Choroid plexus epithelial cell (primary cell): ENCODE measurements at places on chromosomes 4 and X.

- no peak for DNase-seq
Observed at GRCh38 chr4:185138161-185138560, 4.9 kb upstream of the SLC25A4 start.

DNA sequence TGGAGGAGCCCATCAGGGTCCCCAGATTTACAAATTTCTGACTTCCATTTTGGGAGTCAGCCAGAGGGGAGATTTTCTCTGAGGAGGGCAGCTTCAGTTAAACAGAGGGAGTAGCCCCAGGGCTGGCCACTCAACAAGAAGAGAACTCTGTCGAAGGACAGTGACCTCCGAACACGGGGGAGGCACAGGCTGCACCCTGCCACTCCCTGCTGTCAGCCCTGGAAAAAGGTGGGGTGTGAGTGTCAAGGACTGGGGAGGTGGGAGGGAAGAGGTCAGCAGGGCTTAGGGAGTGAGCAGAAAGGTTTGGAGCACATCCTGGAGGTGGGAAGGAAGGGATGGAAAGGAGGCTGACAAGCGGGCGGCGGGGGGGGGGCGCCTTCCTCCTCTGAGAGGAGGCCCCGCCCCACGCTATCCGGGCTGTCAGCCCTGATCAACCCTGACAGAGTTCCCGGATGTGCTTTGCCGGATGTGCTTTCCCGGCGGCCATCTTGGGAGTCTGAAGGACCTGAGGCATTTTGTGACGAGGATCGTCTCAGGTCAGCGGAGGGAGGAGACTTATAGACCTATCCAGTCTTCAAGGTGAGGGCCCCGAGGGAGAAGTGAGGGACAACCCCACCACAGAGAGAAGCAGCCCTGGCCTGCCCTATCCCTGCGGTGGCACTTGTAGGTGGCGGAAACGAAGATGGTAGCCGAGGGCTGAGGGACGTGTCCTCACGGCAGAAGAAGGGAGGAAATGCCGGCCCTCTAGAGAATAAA, at the start of gene MAGEC1:
Gene MAGEC1, plus strand, starts transcription at position 495 of the 756 bp plus-strand sequence. CDS start 1,179 bp downstream, outside the sequence.
- DNase-seq: no peak

- no peak for DNase-seq
Observed at GRCh38 chrX:72114306-72114705, 17.4 kb downstream of the RTL5 start.

DNA sequence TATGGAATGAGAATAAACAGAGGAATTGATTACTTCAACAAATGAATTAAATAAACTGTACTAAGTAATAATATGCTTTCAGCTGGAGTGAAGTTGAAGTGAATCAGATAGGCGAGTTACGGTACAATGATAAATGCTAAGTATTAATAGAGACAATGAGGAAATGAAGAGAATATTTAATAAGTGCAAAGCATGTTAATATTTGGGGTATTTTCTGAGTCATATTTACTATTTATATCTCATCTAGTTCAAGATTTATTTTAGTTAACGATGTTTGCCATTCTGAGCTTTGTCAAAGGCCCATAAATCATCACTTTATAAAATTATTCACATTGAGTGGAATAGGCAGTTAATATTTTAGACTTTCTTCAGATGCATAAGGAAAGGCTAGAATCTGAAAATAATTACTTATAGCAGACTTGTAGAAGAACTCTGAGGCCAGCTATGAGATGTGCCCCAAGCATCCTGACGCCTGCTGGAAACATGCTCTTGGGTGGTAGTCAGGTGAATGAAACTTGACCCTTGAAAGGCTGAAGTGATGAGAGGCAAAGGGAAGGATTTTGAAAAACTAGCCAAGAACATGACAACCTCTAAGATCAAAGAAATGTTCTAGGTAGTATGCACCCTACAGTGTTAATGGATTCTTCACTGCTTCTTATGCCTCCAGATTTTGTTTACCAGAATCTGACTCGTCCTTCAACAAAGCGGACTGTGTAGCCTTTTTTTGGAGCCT, 133.8 kb upstream of the STIM2 start:
- peak; percentile 26 for DNase-seq

DNA sequence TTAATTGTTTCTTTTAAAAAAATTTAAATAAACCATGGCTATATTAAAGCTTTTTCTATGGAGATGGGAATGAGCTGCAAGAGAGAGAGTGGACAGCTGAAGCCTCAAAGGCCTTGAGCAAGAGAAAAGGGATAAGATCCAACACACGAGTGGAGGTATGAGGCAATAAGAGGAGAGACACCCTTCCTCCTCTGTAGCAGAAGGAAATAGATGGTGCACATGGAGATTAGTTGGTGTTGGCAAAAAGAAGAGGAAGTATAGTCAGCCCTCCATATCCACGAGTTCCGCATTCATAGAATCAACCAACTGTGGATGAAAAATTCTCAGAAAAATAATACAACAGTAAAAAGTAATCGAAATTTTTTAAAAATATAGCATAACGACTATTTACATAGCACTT, 3.2 kb downstream of the CXorf38 start:
- DNase-seq: peak; percentile 66

DNA sequence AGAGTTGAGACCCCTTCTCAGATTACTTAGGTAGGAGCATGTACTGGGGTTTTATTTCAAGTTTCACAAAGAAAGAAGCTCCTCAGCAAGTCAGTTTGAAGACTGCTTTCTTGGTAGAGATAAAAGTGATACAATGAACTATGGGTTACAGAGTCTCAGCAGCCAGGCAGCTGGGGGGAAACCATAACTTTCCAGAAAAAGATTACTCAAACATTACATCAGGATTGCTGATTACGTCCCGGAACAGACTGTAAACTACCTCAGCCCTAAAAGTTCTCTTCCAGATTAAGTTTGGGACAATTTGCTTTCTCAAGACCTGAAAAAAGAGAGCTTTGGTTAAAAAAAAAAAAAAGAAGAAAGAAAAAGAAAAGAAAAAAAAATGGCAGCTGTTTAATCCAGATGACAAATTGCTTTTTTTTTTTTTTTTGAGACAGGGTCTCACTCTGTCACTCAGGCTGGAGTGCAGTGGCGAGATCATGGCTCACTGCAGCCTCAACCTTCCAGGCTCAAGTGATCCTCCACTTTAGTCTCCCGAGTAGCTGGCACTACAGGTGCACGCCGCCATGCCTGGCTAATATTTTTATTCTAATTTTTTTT, 16.6 kb downstream of the SAT1 start:
- DNase-seq: peak; percentile 55

GRCh38 chr4:123390846-123391456, 5.6 kb upstream of the SPRY1 start:
- DNase-seq: peak; percentile 59

DNA sequence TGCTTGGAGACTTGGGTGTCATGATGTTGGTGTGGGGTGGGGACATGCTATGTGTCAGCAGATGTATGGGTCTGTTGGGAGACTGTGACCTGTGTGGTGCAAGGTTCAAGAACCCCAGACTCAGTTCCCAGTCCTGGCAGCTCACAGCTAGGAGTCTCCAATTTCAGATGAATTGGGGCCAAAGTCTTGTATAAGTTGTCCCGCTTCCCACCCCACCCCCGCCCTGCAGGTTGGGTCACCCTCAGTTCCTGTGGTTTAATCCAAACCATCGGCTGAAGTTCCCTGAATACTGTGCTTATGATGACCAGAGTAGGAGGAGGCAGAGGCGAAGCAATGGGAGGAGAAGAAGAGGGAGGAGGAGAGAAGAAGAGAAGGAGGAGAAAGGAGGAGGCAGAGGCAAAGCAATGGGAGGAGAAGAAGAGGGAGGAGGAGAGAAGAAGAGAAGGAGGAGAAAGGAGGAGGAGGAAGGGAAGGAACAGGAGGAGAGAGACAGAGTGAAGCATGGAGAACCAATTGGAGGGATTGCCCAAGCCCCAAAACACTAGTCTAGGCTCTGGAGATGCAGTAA, 112.6 kb downstream of the EFNB1 start:
- DNase-seq: peak; percentile 35

- no peak for DNase-seq
Observed at GRCh38 chrX:50780144-50780543, 33.9 kb downstream of the SHROOM4 start.

GRCh38 chrX:274904-275475, 6.2 kb upstream of the PLCXD1 start:
- DNase-seq: peak; percentile 42

DNA sequence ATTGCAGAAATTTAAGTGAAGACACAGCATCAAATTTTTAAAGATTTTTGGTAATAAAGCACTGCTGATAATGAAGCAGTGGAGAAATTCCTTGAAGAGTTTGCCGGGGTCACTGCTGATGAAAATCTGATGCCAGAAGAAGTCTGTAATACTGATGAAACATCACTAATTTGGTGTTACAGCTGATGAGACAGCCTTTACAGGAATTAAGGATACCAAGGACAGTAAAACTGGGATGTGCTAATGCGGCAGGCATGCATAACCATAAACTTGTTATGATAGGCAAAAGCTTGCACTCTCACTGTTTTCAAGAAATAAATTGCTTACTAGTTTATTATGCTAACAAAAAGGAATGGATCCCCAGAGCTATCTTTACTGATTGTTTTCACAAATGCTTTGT, 52.9 kb upstream of the VEGFC start:
- DNase-seq: no peak

- peak; percentile 64 for DNase-seq
Observed at GRCh38 chrX:121641560-121641959, 594.1 kb downstream of the GLUD2 start.

GRCh38 chrX:6225288-6225910, 3.3 kb downstream of the NLGN4X start:
- DNase-seq: no peak

GRCh38 chrX:10006086-10006485, 38.9 kb downstream of the CLDN34 start:
- DNase-seq: no peak

GRCh38 chrX:38110231-38110630, 103.9 kb downstream of the SYTL5 start:
- peak; percentile 16 for DNase-seq

- no peak for DNase-seq
Observed at GRCh38 chr4:67712000-67712625, 11.2 kb upstream of the UBA6 start.

DNA sequence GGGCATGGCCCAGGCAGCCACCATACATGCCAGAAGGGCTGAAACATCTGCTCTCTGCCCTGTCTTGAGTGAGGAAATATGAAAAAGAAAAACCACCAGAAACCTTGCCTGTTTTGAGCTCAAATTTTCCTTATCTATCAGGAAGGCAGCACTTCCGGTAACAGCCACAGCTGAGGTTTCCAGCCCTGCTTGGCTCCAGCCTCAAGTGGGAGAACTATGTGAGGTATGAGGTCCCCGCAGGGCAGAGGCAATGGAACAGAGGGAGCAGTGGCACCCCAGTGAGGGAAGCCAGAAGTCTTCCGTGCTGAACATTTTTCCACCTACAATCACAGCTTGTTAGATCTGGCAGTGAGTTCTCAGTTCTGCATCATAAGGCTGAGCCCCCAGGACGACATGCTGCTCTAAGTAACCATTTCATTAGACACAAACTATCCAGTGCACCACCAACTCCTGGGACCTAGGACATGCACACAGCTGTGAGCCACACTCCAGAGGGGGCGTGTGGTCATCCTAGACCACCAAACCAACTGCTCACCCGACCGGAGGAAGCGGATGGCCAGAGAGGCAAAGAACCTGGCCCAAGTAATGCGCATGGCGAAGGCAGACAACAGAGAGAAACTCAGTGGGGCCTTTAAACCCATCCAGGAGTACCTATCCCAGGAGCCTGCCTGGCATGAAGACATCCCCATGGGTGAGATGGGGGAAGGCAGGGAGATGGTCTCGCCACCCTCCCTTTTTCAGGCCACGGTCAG, 22.6 kb downstream of the WDR1 start:
- peak; percentile 99 for DNase-seq

GRCh38 chr4:189124149-189124758, 816.4 kb upstream of the FRG1 start:
- peak; percentile 54 for DNase-seq

GRCh38 chr4:100547541-100548199, 29.8 kb upstream of the EMCN start:
- DNase-seq: no peak

- DNase-seq: no peak
Observed at GRCh38 chr4:163395758-163396157, 52.1 kb downstream of the NPY5R start.

- DNase-seq: peak; percentile 55
Observed at GRCh38 chr4:30754021-30754420, 33.9 kb downstream of the PCDH7 start.

DNA sequence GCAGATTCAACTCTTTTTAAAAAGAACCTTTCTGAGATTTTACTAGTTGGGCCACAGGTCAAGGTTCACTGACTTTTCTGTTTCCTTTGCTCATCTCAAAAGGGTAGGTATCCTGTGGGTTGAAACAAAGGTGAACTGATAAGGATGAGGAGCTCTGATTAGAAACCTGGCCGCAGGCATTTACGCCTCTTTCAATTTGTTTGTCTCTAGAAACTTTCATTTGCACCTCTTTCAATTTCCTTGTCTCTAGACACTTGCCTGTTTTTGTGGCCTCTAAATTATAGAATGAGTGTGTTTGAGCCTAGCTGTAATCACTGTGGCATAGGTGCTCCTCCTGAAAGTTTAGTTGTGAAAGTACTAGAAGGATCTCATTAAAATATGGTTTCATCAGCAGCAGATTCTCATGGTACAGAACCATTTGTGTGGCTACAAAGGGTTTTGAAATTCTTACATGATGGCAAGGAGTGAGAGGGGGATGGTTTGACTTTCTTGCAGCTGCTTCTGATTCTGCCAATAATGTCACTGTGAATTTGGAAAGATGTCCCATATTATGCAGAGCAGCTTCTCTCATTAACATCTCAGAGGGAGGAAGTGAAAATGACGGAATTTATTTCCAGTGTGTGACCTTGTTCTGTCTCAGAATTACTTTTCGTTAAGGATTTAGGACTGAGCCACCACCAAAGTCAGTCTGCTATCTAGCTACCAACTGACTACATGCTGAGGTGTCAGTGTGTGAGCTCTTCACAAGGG, 142.2 kb downstream of the SH2D1A start:
- no peak for DNase-seq

- peak; percentile 44 for DNase-seq
Observed at GRCh38 chr4:4270529-4270928, 19.4 kb downstream of the LYAR start.

- peak; percentile 62 for DNase-seq
Observed at GRCh38 chr4:106344647-106344970, 24.0 kb downstream of the GIMD1 start.

GRCh38 chr4:153553155-153553818, 87.1 kb downstream of the TMEM131L start:
- DNase-seq: no peak

GRCh38 chr4:138308356-138308755, 66.2 kb upstream of the SLC7A11 start:
- DNase-seq: peak; percentile 72

- DNase-seq: no peak
Observed at GRCh38 chr4:100106982-100107381, 83.3 kb downstream of the DDIT4L start.

GRCh38 chrX:132206259-132206658, 13.0 kb downstream of the RAP2C start:
- DNase-seq: peak; percentile 31

- no peak for DNase-seq
Observed at GRCh38 chr4:914531-914930, 17.6 kb downstream of the GAK start.

DNA sequence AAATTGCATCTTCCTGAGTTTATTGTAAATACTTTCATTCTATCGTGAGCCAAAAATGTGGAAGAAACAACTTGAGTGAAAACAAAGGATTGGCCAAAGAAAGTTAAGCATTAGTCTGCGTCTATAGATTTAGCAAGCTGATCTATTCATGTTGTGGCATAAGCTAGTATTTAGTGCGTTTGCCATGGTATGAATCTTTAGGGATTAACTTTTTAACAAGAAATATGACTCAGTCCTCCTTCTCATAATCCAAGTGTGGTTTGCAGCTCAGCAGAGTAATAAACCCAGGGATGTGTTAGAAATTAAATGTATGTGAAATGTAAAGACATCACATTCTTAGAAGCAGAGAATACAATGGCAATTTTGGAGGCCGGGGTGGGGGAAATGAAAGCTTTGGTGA, 1110.9 kb downstream of the NLGN4X start:
- DNase-seq: no peak
